ENCODE measurements at places on chromosomes 6 and 20.

GRCh38 chr6:111354758-111355555 is 128.1 kb downstream of the REV3L start:
- no peak for DNase-seq

- no peak for DNase-seq
Observed at GRCh38 chr6:7454696-7455358, 65.2 kb downstream of the RIOK1 start.

DNA sequence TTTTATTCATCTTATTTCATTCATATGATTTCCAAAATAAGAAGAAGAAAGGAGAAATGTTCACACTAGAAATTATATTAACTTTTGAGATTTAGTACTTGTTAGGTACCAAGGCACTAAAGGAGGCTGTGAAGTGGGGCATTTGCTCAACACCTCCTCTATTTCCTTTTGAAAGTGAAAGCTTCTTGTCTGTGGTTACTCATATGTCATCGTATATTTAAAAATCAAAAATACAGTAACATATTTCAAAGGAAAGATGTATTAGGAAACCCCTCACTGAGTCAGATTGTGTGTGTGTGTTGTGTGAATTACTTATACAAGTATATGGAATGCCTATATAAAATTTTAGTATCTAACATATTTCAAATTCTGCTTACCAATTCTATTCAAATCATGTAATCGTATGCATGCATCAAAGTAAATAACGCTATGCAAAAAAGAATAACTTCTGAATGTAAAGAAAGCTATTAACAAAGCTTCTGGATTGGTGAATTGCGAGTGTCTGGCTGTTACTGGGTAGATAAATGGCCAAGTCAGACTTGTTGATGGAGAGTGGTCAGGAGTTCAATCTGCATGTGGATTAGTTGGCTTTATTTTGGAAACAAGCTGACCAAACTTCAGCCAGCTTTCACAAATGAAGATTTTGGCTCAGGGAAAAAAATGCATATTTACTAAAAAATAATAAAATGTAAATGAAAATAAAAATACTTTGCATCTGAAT is 70.9 kb downstream of the PACRG start:
- no peak for DNase-seq

GRCh38 chr20:55596431-55596830 is 408.9 kb downstream of the CBLN4 start:
- DNase-seq, result no peak

DNA sequence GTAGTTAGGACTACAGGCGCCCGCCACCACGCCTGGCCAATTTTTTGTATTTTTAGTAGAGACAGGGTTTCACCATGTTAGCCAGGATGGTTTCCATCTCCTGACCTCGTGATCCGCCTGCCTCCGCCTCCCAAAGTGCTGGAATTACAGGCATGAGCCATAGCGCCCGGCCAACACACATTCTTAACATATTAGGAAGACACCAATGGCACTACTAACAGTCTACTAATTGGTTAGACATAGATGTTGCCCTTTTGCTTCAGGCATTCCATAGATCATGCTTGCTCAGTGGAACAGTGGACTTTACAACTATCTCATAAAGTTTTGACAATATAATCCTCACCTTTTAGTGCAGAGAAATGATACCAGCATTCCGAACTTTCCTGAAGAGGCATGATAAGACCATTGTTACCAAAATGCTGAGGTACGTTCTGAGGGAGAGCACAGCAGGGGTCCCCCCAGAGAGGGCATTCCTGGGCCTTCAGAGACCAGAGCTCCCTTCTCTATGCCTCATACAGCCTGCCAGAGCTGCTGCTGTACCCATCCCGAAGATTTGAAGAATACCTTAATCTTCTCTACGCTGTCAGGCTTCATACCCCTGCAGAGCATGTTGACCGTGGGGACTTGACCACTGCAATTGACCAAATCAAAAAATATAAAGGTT is 89.4 kb downstream of the ECT2L start:
- no peak for DNase-seq

GRCh38 chr20:57313951-57314350 is 15.7 kb upstream of the SPO11 start:
- DNase-seq, result no peak

DNA sequence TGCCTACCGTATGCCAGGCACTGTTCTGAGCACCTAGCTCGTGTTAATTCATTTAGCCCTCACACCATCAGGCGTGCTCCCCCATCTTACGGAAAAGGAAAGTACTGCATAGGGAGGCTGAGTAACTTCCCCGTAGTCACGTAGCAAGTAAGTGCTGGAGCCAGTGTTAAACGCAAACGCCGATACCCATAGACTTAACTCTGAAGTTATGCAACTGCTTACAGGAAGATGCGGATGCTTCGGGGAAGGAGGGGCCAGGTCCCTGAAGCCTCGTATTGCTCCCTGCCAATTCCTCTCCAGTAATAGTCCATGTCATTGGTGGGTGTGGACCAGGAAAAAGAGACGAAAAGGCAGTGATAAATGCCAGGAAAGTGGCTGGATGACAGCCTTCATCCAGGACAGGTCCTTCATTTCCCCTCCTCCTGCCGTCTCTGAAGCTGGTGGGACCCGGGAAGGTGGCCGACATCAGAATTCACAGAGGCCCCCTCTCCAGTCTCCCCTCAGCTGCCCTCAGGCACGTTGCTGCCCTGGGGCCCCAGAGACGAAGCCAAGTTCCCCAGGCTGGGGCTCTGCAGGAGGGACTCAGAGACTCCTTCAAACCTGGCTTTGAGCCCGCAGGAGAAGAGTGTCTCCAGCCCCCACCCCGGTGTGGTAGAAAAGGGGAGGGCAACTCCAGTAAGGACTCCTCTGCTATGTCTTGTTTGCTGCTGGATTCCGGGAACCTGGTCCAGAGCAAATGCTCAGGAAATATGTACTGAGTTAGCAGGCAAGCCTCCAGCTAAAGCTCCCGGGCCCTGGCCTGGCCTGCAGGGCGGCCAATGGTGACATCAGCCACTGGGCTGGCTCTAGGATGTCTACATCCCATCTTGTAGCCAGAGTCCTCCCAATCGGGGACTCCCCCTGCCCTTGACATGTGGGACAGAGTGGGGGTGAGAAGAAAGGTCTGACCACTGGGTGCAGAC is 37.8 kb downstream of the RAB44 start:
- DNase-seq, result no peak

GRCh38 chr6:139262519-139263300 is 29.1 kb downstream of the TXLNB start:
- DNase-seq, result no peak

Data from RWPE1 (cell line).